SHP77 treated with DMSO at 0.1 percent for 48 hours (cell line): ENCODE measurements at places on chromosomes 12 and 14.

DNA sequence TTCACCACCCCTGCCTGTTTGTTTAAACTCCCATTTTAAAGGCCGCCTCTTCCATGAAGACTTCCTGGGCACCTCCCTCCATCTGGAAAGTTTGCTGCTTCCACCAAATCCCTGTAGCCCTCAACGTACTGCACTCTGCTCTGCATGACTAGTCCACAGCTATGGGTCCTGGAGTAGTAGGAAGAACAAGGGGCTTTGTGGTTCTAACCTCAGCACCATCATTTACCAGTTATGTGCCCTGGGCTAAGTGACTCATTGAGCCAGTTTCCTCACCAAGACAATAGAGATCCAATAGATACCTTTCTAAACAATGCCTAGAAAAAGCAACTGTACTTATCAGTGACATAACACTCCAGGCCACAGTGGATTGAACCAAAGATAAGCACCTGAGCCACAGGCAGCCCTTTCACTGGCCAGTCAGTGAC is 8.5 kb upstream of the LTBP2 start:
- DNase-seq, result no peak

- DNase-seq, result no peak
These were observed 123.0 kb downstream of the SAMD4A start for GRCh38 chr14:54689928-54690327.

GRCh38 chr12:4809449-4810218 is 89.4 kb downstream of the GALNT8 start:
- DNase-seq, result no peak

GRCh38 chr12:41905073-41905758 is 239.5 kb downstream of the GXYLT1 start:
- no peak for DNase-seq

DNA sequence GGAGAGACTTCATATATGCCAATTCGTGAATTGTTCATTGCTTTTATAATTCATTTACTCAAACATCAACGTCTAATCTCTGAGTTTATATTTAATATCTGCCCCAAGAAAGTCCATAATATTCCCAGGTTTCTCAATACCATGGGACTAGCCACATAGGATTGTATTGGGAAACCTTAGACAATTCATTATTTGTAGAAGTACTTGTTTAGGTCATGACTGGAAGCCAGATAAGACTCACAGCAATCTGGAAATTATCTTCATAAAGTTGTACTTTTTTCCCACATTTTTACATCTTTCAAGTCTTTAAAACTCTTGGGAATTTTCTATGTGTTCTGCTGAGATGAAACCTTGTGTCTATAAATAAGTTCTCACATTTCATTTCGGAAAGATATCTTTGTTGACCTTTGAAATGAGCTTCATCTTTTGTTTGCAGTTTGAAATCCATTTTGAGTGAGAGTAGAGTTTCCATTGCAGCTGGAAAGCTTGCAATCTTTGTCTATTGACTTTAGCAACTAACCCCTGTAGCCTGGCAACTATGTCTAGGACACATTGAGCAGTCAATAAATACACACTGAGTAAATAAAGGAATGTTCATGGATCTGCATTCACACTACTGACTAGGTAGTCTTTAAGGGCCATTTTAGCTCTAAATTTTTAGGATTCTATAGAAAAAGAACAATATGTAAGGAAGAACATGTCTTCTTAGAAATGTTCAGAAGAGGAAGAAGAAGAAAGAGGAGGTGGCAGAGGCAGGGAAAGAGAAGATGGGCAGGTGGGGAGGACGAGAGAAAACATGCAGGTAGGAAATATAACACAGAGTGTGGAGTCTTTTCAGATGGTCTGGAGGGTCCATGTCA is 154.4 kb downstream of the LRIG3 start:
- DNase-seq, result peak; percentile 94

- no peak for DNase-seq
These were observed 12.1 kb downstream of the CRADD start for GRCh38 chr12:93689076-93689834.
